Suprapubic skin (tissue), 4 donors: ENCODE measurements at places on chromosomes 13 and 19. TPM values are rescaled to one million over a fixed set of nuclear protein-coding genes. Genes with fewer than 3 reads are reported as not detected.

Gene PCSK4
- total RNA-seq: 6.6 TPM

GRCh38 chr13:44764302-44764692 lies 188.2 kb upstream of the TSC22D1 start:
- no peak for DNase-seq
- H3K4me1 ChIP-seq: peaks cover 34% of the 10 kb centered on the region
- H3K36me3 ChIP-seq: no peaks in the 10 kb centered on the region
- H3K27me3 ChIP-seq: no peaks in the 10 kb centered on the region

DNA sequence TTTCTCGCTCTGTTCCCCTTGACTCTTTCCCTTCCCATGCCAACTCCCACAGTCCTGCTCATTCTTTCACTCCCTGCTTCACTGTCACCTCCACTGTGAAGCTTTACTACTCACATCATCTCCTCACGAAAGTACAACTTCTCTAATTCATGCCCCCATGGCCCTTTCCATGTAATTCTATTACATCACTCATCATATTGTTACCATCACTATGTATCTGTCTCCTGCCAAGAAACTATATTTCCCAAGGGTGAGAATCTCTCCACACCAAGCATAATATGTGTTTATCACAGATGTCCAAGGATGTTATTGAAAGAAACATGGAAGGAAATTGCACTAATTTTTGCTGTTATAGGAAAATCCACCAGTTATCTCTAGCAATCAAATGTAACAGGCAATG lies 37.2 kb upstream of the LRCH1 start:
- no peaks in the 10 kb centered on the region for H3K36me3 ChIP-seq
- no peak overlapping the region for H3K27ac ChIP-seq
- no peaks in the 10 kb centered on the region for H3K27me3 ChIP-seq
- H3K4me1 ChIP-seq: peaks cover 10% of the 10 kb centered on the region
- no peak overlapping the region for H3K4me3 ChIP-seq
- no peak for DNase-seq

Gene KLK3
- 1.9 TPM for total RNA-seq

DNA sequence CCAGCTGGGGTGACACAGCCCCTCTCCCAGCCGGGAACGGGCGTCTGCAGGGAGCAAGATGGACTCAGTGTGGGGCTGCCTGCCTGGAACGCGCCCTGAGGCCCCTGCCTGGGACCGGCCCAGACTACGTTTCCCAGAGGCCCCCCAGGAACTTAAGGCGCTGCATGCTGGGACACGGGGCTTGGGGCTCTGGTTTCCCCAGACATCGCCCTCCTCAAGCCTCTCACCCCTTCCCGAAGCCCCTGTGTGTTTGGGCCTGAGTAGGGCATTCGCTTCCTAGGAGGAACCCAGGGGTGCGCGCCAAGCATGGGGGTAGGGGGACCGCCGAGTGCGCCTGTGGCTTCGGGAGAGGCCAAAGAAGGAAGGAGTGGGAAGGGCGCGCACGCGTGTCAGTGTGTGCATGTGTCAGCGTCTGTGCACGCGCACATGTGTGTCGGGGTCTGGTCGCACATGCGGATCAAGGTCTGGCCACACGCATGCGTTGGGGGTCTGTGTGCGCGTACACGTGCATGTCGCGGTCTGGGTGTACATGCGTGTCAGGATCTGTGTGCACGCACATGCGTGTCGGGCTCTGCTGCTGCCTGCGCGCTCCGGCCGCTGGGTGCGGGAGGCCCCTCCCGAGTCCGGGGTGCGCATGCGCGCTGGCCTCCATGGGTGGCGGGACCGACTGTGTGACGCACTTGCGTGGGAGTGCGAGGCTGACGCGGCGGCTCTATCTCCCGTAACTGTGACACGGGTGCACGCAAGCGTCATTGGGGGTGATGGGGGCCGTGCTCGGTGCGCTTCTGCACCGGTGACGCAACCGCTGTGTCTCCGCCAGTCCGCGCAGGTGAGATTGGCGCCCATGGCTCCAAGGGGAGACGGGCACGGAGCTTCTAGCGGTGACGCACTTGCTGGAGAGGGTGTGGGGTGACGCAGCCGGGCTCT lies 16.2 kb downstream of the ZNF331 start:
- H3K36me3 ChIP-seq: no peaks in the 10 kb centered on the region
- DNase-seq: peak; percentile 94
- peaks cover 11% of the 10 kb centered on the region for H3K4me1 ChIP-seq
- peak overlapping the region; percentile 81 for H3K27ac ChIP-seq

- no peak overlapping the region for H3K4me3 ChIP-seq
- H3K4me1 ChIP-seq: no peaks in the 10 kb centered on the region
- no peak overlapping the region for H3K27ac ChIP-seq
- no peak for DNase-seq
Measured at GRCh38 chr13:100306434-100306999, 217.6 kb downstream of the PCCA start.

Gene IFNL1
- total RNA-seq: not detected

Gene IGFL3
- 10.2 TPM for total RNA-seq

Gene APOC4
- not detected for total RNA-seq

DNA sequence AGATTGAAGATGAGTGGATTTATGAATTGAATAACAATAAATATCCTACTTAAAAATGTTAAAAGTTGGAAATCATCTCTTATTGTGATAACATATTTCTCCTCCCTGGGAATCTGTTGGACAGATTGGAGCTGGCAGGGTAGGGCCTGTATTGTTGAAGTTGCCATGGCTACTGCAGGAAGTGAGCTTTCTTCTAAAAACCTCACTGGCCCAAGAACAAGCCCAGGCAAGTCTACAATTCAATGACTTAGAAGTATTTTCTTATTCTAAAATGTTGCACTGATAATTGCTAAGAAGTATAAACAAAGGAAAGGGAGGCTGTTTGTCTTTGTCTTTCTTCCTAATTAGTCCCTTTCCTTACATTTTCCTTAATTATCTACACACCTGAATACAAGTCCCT lies 112.1 kb downstream of the DLEU7 start:
- no peaks in the 10 kb centered on the region for H3K36me3 ChIP-seq
- no peaks in the 10 kb centered on the region for H3K27me3 ChIP-seq
- H3K4me3 ChIP-seq: no peak overlapping the region
- H3K4me1 ChIP-seq: peaks cover 14% of the 10 kb centered on the region
- DNase-seq: no peak

Gene CTXN1
- total RNA-seq: 2.9 TPM

GRCh38 chr13:34722922-34723321 lies 219.1 kb upstream of the NBEA start:
- no peak for DNase-seq
- H3K27me3 ChIP-seq: no peaks in the 10 kb centered on the region
- H3K36me3 ChIP-seq: no peaks in the 10 kb centered on the region
- no peak overlapping the region for H3K4me3 ChIP-seq

Gene BICRA
- 20.6 TPM for total RNA-seq

GRCh38 chr19:39347332-39348164 lies 5.3 kb downstream of the SAMD4B start:
- H3K27me3 ChIP-seq: no peaks in the 10 kb centered on the region
- H3K36me3 ChIP-seq: peaks cover 30% of the 10 kb centered on the region
- peaks cover 69% of the 10 kb centered on the region for H3K4me1 ChIP-seq
- DNase-seq: no peak
- no peak overlapping the region for H3K27ac ChIP-seq
- H3K4me3 ChIP-seq: no peak overlapping the region

Gene FGF21
- not detected for total RNA-seq

GRCh38 chr13:46622630-46623256 lies 69.8 kb downstream of the LRCH1 start:
- H3K27me3 ChIP-seq: no peaks in the 10 kb centered on the region
- no peak for DNase-seq
- peaks cover 33% of the 10 kb centered on the region for H3K4me1 ChIP-seq
- no peak overlapping the region for H3K27ac ChIP-seq
- no peaks in the 10 kb centered on the region for H3K36me3 ChIP-seq

DNA sequence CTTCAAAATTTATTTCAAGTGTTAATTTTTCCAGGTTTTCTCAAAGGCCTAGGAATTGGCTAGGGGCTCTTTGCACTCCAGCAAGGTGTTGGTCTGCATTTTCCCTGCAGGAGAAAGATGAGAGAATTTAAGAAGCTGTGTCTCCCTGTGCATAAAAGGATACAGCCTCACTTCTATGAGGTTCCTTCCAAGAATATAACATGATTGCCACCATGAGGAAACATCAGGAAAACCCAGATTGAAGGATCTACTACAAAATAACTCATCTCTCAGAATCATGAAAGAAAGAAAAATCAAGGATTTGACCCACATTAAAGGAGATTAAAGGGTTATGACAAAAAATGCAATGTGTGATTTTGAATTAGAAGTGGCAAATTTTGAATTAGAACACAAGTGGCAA lies 69.9 kb downstream of the RUBCNL start:
- no peak overlapping the region for H3K4me3 ChIP-seq
- no peaks in the 10 kb centered on the region for H3K36me3 ChIP-seq
- DNase-seq: no peak

DNA sequence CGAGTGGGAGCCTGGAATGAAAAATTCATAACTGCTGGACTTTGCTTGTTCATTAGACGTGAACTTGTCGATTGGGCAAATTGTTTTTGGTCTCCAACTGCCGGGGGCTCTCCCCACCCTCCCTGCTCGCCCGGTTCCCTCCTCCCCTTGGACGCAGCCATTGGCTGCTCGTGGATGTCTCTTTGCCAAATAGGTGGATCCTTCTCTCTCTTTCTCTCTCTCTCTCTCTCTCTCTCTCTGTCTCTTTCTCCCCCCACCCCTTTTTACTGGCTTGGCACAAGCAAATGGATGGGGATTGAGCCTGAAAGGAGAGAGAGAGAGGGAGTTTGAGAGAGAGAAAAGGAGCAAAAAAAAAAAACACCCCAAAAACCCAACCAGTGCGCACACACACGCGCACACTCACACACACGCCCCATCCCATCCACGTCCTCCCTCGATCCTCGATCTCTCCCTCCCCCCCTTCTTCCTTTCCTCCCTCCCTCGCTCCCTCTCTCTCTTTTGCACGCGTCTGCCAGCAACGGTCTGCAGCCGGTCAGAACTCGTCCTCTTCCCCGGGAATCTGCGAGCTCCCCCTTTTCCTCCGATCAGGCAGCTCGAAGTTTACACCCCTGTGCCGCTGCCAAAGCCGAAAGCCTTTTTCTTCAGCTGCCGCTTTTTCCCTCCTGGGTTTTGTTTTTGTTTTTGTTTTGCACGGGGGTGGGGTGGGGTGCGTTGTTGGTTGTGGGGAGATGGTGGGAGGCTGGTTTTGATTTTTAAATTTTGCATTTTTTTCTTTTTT lies 27.8 kb downstream of the NFIX start:
- H3K27ac ChIP-seq: peak overlapping the region; percentile 97
- H3K36me3 ChIP-seq: no peaks in the 10 kb centered on the region
- H3K27me3 ChIP-seq: no peaks in the 10 kb centered on the region
- peak; percentile 93 for DNase-seq
- H3K4me3 ChIP-seq: peak overlapping the region; percentile 55
- H3K4me1 ChIP-seq: peaks cover 98% of the 10 kb centered on the region

GRCh38 chr13:41706152-41706551 lies 248.8 kb downstream of the RGCC start:
- no peak for DNase-seq
- H3K4me1 ChIP-seq: peaks cover 35% of the 10 kb centered on the region
- no peak overlapping the region for H3K27ac ChIP-seq
- no peaks in the 10 kb centered on the region for H3K36me3 ChIP-seq
- no peaks in the 10 kb centered on the region for H3K27me3 ChIP-seq
- H3K4me3 ChIP-seq: no peak overlapping the region

Gene PROZ
- total RNA-seq: not detected

Gene LIPE
- total RNA-seq: 57.9 TPM

- no peaks in the 10 kb centered on the region for H3K27me3 ChIP-seq
- no peaks in the 10 kb centered on the region for H3K36me3 ChIP-seq
- DNase-seq: no peak
Measured at GRCh38 chr13:26310470-26310869, 56.5 kb downstream of the CDK8 start.

DNA sequence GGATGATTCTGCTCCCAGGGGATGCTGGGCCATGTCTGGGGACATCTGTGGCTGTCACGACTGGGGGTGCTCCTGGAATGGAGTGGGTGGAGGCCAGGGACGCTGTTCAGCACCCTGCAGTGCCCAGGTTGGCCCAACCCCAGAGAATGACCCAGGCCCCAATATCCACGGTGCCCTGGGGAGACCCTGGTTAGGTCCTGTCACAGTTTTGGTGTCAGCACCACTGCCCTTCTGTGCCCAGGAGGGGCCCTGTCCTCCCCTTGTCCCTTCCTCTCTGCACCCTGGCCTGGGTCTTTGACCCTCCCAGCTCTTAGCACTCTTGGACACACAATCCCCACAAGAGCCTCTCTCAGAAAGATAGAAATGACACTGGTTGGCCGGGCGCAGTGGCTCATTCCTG lies 85.3 kb downstream of the GADD45B start:
- no peaks in the 10 kb centered on the region for H3K27me3 ChIP-seq
- no peaks in the 10 kb centered on the region for H3K36me3 ChIP-seq
- no peak overlapping the region for H3K4me3 ChIP-seq
- H3K27ac ChIP-seq: no peak overlapping the region
- peaks cover 10% of the 10 kb centered on the region for H3K4me1 ChIP-seq

GRCh38 chr19:2050349-2050990 lies 574 bp downstream of the MKNK2 start:
- peak; percentile 81 for DNase-seq
- no peaks in the 10 kb centered on the region for H3K27me3 ChIP-seq
- peak overlapping the region; percentile 93 for H3K27ac ChIP-seq

- no peaks in the 10 kb centered on the region for H3K4me1 ChIP-seq
- no peak overlapping the region for H3K4me3 ChIP-seq
- DNase-seq: no peak
- no peak overlapping the region for H3K27ac ChIP-seq
- no peaks in the 10 kb centered on the region for H3K27me3 ChIP-seq
Measured at GRCh38 chr13:21850013-21851006, 179.4 kb downstream of the FGF9 start.

DNA sequence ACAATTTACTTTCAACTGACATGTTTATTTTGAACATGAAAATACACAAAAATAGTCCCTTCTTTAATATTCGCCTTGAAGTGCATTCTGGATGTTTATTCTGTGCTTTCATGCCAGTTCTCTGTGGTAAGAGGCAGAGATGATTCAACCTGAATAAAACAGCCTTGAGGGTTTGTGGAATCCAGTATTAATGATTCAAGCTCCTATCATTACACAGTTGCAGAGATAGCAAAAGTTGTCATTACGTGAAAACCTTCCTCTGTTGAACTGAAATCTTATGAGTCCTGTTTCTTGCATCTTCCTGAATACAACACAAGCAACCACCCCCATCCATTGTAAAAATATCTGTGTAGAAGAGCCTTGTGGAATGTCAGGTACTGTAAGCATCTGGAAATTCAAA lies 142.3 kb upstream of the HTR2A start:
- H3K36me3 ChIP-seq: no peaks in the 10 kb centered on the region
- H3K27me3 ChIP-seq: no peaks in the 10 kb centered on the region
- no peak overlapping the region for H3K4me3 ChIP-seq
- H3K27ac ChIP-seq: no peak overlapping the region

Gene CYP4F2
- 13.7 TPM for total RNA-seq

- H3K4me1 ChIP-seq: peaks cover 60% of the 10 kb centered on the region
- peak overlapping the region; percentile 100 for H3K27ac ChIP-seq
- DNase-seq: peak; percentile 74
Measured at GRCh38 chr13:50126993-50127725, 111.9 kb downstream of the KCNRG start.

Gene TPTE2
- total RNA-seq: not detected

Gene C19orf67
- not detected for total RNA-seq

- H3K4me1 ChIP-seq: peaks cover 7% of the 10 kb centered on the region
- DNase-seq: peak; percentile 86
- peaks cover 5% of the 10 kb centered on the region for H3K27me3 ChIP-seq
- H3K36me3 ChIP-seq: no peaks in the 10 kb centered on the region
- no peak overlapping the region for H3K4me3 ChIP-seq
Measured at GRCh38 chr19:30781519-30781918, 409.3 kb downstream of the ZNF536 start.
